ENCODE measurements at places on chromosomes 5 and 9.

GRCh38 chr9:91177661-91178280, 183.9 kb downstream of the AUH start:
- DNase-seq: no peak

- no peak for DNase-seq
These were observed 323.3 kb upstream of the SLC30A5 start for GRCh38 chr5:68770551-68770950.

- DNase-seq: no peak
These were observed 134.3 kb downstream of the MACROH2A1 start for GRCh38 chr5:135264451-135265440.

GRCh38 chr5:38673671-38674071, 117.2 kb upstream of the LIFR start:
- no peak for DNase-seq

- DNase-seq: no peak
These were observed 8.9 kb upstream of the NKX2-5 start for GRCh38 chr5:173243831-173244305.

DNA sequence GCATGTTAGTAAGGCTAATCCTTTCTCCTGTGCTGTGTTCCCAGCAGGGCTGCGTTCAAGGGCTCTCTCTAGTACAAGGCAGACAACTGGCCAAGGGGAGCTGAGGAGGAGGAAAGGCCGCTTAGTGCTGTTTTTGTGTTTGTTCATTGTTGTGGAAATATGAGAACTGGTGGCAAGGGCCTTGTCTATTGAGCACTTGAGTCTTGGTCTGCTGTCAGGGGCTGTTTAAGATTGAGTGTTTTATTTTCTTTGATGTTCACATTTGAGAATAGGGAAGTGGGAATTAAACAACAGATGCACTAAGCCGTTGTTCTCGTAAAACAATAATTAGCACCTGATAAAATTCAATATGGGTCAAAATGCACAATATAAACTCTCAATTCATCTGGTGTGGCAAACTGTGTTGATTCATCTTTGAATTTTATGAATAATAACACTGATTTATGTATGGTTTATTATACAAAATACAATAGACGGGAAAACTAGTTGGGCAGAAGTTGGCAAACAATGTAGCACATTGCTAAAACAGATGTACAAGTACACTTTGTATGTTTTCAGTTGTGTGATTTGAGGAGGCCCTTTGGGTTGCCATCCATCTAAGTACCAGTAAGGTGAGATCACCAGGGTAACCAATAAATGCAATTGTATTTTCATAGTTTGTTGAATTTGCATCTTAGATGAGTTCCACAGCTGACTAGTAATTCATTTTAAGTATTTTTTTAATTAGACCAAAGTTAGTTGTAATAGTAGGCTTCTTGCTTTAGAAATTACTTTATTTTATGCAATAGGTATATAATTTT, 97.6 kb upstream of the GRHPR start:
- no peak for DNase-seq

DNA sequence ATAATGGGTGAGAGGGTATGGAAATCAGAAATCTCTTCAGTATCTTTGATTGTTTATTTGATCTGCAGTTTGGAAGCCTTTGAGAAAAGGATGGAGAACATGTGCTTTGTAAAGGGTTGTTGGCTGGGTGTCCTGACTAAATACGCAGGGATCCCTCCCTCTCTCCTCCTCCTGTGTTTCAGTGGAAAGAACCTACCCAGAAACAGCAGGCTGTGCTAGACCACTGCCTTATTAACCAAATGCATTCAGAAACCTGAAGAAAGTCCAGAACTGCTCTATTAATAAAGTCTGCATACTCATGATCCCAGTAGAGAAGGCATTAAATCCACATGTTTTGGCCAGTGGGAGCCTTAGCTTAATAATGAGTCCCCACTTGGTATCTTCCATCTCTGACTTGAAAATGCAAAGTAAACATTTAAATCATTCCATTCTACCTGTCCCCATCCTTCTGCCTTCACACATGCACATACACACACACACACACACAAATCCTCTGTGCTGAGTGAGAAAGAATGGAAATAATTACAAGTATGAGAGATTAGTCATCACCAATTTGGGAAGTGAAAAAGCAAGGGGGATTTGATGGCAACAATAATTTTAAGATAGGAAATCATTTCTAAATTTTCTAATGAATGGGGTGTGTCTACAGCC, 10.0 kb upstream of the LECT2 start:
- no peak for DNase-seq

DNA sequence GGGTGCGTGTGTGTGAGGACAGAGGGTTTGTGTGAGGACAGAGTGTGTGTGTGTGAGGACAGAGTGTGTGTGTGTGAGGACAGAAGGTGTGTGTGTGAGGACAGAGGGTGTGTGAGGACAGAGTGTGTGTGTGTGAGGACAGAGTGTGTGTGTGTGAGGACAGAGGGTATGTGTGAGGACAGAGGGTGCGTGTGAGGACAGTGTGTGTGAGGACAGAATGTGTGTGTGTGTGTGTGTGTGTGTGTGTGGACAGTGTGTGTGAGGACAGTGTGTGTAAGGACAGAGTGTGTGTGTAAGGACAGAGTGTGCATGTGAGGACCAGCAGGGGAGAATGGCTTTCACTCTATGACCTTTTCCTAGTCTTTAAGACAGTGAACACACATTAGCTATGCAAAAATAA, 63.1 kb upstream of the UBAC1 start:
- no peak for DNase-seq

- DNase-seq: no peak
These were observed 35.3 kb upstream of the IQGAP2 start for GRCh38 chr5:76367623-76368371.

DNA sequence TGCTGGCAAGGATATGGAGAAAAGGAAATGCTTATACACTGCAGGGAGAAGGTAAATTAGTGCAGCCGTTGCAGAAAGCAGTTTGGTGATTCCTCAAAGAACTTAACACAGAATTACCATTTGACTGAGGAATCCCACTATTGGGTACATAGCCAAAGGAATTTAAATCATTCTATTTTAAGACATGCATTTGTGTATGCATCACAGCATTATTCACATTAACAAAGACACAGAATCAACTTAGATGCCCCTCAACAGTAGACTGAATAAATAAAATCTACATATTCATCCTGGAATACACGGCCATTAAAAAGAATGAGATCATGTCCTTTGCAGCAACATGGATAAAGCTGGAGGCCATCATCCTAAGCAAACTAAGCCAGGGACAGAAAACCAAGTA, 510.1 kb upstream of the CDH9 start:
- no peak for DNase-seq

GRCh38 chr9:117395151-117395650, 19.7 kb downstream of the ASTN2 start:
- no peak for DNase-seq

GRCh38 chr9:129208207-129209032, 30.4 kb upstream of the IER5L start:
- peak; percentile 38 for DNase-seq

- no peak for DNase-seq
These were observed 58.6 kb upstream of the TNFSF15 start for GRCh38 chr9:114864471-114864870.

DNA sequence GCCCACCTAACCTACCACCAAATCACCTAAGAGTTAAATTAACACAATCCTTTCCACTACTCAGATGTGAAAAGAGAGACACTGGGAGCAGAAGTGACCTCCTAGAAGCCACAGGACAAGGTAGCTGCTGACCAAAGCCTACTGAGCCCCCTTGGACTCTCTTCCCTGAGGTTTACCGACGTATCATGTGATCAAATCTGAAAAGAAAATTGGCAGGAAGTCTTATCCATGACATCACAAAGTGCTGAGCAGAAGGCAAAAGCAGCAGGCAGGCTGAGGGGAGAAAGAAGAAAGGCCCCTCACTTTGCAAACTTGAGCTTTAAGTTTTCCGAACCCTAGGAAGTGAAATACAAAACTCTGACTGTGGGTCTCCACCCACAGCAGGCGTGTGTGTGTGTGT, 11.1 kb downstream of the PRELID2 start:
- DNase-seq: no peak

DNA sequence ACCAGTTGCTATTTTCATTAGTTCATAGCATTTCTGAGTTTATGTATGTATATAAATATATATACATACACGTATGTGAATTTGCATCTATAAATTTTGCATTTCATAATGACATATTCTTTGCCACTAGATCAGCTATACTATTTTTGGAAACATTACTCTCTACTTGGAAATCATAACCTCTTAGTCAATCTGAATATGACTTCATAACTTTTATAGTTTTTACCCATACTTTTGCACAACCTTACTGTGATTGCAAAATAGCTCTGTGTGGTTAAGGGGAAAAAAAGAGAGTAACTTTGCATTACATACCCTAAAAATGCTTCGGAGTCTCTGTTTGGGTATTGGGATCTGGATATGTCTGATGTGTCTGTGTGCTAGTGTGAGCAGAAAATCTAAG, 44.9 kb upstream of the ADAMTSL1 start:
- no peak for DNase-seq

DNA sequence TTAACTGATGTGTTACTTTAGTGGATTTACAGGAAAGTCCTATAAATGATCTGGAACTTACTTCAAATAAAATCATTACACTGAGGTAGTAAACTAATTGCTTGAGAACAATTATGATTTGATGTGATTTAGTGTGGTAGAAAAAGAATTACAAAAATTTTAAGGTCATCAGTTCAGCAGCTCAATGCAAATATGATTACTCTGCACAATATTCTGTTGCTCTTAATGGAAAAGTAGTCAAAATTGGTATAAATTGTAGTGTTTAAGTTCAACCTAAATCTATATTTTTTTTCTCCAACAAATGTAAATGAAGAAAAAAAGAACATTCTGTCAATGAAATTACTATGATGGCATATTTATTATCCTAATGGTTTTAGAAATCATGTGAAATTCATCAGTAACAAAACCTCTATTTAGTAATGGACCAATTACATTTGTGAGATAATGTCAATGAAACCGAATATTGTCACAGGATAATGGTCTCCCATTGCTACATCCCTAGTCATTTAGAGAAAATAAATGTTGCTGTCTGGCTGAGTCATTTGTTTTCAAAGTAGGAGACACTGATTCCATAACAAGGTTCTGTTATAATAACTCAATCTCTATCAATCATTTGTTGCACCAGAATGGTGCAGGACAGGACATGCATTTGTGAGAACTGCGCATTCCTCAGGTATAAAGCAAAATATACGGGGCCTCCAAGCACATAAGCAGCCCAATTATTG, 177.1 kb downstream of the NFIB start:
- DNase-seq: no peak

DNA sequence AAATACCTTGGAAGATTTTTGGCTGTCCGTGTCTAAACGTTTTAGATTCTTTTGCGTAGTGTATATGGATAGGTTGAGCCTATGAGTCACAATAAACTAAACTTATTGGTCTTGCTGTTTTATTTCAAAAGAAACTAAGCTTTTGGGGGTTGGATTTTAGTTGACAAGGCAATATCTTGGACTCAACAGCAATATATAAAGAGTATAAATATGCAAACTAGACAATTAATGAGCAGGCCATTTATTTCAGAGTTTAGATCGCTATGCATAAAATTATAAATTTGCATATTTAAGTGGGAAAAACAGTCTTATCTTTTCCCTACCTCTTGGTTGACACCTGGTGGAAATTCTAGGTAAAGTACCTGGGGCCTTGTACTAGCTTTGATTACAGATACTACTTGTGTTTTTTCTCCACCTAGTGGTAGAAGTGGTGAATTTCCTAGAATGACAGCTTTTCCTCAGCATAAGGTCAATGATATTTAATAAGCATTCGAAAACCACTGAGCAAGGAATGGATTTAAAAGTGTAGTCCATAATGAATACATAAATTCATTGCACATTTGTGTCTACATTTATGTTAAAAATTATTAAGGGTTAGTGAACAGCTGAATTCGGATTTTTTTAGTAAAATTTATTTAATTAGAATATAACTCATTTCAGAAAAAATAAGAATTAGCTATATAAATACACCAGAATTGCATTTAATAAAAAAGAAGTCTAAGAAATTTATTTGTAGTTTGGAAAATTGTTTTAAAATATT, 1.7 kb upstream of the ARRDC3 start:
- no peak for DNase-seq

DNA sequence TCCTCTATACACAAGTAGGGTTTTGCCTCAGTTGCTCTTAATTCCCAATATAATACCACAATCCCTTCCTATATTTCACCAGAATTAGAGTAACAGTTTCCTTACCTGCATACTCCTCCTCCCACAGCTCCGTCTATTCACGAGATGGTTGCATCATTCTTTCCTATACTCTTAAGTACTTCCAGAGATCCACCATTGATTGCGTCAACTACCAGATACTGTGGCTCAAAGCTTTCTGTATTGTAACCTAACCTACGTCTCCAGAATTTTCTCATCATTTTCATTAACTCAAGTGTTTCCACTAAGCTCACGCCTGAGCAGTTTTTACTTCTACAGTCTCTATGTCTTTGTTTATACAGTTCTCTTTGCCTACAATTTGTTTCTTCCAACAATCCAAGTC, 31.2 kb upstream of the MINAR2 start:
- no peak for DNase-seq

GRCh38 chr9:112382501-112383364, 2.8 kb downstream of the HSDL2 start:
- DNase-seq: no peak

DNA sequence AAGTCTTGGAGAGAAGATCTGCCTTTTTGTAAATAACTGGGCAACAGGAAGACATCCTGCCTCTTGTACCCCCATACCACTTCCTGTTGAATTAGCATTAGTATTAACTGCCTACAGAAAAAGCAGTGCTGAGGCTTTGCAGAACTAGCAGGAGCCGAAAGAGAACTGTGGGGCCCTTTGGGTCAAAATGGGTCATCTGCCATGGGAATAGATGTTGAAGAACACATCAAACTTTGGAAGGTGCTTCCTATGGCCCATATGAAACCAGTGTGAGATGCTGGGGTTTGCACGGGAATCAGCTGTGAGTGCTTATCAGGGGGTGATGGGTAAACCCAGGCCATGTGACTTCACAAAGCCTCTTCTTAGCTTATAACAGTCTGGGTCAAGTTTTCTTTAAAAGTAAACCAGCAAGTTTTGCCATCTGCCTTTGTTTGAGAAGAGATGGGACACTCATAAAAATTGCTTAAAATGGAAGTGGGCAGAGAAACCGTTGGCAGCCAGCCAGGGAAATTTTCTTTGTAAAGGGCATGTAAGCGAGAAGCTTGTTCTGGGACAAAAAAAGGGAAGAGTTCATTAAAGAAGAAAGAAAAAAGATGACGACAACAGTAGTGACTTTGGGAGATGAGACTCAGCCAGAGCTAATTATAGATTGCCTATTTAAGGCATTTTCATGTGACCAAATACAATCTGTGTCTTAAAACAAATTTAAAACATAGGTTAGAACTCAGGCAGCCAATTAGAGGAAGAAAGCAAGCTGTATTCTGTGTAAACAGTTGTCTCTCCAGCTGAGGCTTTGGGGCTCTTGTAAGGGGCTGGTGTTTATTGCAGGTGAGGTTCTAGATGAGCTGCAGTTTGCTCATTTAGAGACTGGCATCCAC, 4.4 kb downstream of the SLC25A25 start:
- peak; percentile 44 for DNase-seq

- no peak for DNase-seq
These were observed 42.8 kb upstream of the PSD2 start for GRCh38 chr5:139752506-139753473.
